Gastrocnemius medialis (tissue), 4 donors: ENCODE measurements at places on chromosomes 1 and 21. TPM values are rescaled to one million over a fixed set of nuclear protein-coding genes. Genes with fewer than 3 reads are reported as not detected.

GRCh38 chr21:15063814-15064575, 805 bp downstream of the NRIP1 start:
- no peaks in the 10 kb centered on the region for H3K27me3 ChIP-seq
- no peaks in the 10 kb centered on the region for H3K36me3 ChIP-seq
- H3K27ac ChIP-seq, result peak overlapping the region; percentile 99
- H3K4me1 ChIP-seq, result peaks cover 40% of the 10 kb centered on the region
- peak overlapping the region; percentile 85 for H3K4me3 ChIP-seq

Gene GJB5
- total RNA-seq, result not detected

DNA sequence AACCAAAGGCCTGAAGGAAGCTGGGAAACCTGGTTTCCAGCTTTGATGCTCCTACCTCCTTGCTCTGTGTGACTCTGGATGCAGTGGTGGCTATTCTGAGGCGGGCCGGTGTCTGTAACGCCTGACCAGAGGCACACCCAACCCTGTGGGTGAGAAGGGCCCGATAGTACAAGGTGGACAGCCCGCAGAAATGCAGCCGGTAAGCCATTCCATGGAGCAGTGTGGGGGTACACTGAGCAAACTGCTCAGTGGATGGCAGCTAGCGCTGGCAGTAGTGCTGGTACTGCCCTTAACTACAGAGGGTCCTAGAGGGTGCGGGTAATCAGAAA, 36.0 kb downstream of the AHDC1 start:
- peak overlapping the region; percentile 35 for H3K4me3 ChIP-seq
- no peaks in the 10 kb centered on the region for H3K27me3 ChIP-seq
- peak overlapping the region; percentile 95 for H3K27ac ChIP-seq
- no peak for DNase-seq
- no peaks in the 10 kb centered on the region for H3K36me3 ChIP-seq

DNA sequence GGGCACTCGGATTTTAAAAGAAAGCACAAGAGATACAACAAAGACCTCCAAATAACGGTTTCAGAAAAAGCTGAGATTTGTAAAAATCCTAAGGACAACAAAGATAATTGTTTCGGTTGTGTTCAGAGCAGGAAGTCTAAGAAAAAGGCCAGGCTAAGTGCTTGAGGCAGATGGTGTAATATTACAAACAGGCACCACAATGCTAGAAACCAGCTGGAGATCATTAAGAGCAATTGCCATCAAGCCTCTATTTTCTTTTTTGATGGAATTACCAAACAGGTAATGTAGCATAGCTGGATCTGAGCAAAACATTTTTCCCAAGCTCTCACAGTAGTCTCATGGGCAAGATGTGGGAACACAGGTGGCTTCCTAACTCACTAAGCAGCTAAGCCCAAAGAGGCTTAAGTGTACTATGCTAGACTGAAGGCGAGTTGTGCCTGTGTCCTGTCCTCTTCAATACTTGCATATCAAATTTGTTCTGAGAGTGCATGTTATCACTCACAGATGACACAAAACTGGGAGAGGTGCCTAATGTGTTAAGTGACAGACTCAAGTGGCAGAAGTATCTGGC, 161.6 kb downstream of the GLUL start:
- H3K4me1 ChIP-seq, result peaks cover 11% of the 10 kb centered on the region
- no peak overlapping the region for H3K4me3 ChIP-seq
- no peaks in the 10 kb centered on the region for H3K36me3 ChIP-seq
- H3K27me3 ChIP-seq, result no peaks in the 10 kb centered on the region
- H3K27ac ChIP-seq, result peak overlapping the region; percentile 79
- peak; percentile 78 for DNase-seq

GRCh38 chr1:240682859-240683242, 70.9 kb upstream of the GREM2 start:
- H3K4me3 ChIP-seq, result no peak overlapping the region
- no peak overlapping the region for H3K27ac ChIP-seq
- DNase-seq, result no peak
- no peaks in the 10 kb centered on the region for H3K36me3 ChIP-seq
- H3K27me3 ChIP-seq, result no peaks in the 10 kb centered on the region
